ENCODE measurements at places on chromosomes 4 and X.

DNA sequence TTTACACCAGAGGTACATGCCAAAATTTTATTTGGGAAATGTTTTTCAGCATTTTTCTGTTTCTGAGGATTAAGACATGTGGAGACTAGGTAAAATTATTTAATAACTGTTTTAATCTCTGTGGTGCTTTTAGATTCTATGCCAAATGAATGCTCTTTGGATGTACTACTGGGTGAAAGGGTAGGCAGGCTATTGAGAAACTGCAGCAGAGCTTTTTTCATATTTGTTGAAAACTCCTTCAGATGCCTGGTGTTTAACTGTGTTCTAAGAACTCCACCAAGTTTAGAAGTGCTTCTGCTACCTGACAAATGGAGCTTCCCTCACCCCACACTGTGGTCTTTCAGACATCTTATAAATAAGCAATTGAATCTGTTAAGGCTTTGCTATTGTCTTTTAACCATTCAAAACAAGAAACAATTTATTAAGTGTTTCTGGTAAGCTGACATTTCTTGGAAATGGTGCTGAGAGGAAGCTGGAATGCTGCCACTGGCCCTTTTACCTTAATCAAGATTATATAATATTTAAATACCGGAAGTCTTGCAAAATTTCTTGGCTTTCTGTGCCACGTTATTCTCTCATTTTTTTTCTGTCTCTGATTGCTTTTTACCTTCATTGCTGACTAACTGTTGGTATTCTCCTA, 51.2 kb upstream of the CYSLTR1 start:
- no peak for DNase-seq

DNA sequence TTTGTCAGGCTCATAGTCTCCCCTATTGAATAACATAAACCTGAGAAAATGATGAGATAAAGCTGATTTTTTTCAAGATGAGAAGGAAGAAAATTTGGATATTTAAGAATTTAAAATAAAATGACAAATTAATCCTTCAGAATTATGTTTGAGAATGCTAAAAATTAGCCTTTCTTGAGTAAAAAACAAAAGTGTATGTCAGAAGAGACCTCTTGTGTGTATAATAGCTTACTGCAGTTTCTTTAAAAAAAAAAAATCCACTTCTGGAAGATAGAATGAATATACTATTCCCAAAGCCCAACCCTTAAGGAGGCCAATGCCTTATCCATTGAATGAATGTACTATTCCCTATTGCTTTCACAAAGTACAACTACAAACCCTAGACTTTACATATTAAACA, 281.8 kb downstream of the RAPGEF2 start:
- no peak for DNase-seq

GRCh38 chrX:49163555-49164419, 1.2 kb downstream of the MAGIX start:
- peak; percentile 56 for DNase-seq

DNA sequence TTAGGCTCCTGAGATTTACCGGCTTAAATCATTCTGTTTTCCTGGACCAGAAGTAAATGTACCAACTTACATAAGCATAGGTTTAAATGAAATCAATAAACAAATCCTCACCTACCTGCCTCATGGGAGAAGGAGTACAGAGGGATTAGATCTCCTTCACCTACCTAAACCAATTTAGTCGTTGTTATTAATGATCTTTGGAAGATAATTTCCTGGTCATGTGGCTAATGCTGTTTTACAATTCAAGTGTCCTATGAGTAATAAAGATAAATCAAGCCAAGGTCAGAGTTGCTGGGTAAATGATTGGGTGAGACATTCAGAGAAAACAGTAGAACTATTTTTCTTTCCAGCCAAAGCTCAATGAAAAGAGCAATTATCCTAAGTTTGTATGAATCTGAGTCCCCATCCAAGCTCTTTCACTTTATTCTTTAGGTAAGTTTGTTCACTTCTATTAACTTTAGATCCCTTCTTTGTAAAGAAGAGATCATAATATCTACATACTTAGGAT, 423.0 kb upstream of the FAM241A start:
- DNase-seq: no peak

GRCh38 chr4:25666031-25666630, 10.5 kb downstream of the SLC34A2 start:
- DNase-seq: no peak

GRCh38 chrX:134688031-134688823, 30.0 kb upstream of the PLAC1 start:
- DNase-seq: no peak

DNA sequence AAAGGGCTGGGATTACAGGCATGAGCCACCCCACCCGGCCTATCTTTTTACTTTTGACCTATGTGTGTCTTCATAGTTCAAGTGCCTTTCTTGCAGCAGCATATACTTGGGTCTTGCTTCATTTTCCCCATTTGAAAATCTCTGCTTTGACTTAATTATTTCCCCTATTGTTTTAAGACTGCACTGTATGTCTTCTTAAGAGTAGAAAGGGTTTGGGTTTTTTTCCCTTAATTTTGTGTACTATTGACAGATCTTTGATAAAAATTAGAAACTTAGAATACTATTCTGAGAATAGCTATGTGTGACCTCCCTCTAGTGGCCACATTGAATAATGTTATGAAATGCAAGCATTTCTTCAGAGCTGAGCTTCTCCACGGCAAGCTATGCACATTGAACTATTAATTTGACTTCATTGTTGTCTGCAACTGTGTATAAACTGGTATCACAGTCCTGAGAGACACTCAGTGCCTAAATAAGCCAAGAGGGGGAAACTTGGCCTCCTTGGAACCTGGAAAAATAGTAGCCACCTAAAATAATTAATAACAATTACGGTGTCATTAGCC, 8.7 kb upstream of the SLC25A4 start:
- no peak for DNase-seq

DNA sequence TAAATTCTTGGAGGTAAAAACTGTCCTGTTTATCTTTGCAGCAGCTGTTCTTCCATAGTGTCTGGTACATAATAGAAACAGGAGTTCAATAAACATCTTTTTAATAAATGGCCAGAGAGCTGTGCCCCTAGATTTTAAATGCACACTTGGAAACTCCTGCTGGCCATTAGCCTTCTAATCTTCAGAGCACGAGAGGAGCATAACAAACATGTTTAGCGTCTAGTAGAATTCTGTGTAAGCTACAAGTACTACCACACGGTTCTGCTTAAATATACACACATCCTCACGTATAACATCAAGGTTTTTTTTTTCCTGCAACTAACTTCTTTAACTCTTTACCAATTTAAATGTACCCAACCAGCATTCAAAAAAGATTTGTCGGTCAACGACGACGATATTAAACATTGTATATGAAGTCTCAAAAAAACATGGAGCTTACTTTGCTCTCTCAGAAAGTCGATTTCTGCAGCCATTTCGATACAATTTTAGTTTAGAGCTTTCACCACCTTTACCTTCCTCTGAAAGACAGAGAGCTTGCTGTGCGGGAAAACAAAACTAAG, 628 bp downstream of the SCLT1 start:
- DNase-seq: no peak

DNA sequence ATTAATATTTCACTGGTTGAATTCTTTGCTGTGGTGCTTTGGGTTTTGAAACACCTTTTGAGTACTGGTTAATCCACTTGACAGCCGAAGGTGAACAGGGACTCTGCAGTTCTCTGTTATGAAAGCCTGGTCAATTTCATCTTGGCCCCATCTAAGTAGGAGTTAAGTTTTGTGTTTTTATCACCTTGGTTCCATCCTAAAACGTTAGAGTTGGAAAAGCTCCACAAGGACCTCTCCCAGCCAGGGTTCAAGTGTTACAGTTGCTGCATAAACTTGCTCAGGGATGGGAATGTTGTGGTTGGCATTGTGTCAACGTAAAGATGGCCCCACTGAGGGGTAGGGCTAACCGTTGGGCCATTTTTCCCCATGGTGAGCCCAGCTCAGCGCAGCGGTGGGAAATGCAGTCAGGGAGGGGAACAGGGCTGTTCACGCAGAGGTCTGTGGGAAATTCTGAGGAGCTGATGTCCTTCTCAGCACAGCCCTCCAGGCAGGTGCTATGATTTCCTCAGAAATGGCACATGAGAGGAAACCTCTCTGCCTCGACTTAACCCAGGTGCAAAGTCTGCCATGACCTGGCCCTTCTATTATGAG, 188.7 kb downstream of the STIM2 start:
- no peak for DNase-seq

- DNase-seq: no peak
Measured at GRCh38 chrX:40005292-40006011, 92.3 kb downstream of the BCOR start.

DNA sequence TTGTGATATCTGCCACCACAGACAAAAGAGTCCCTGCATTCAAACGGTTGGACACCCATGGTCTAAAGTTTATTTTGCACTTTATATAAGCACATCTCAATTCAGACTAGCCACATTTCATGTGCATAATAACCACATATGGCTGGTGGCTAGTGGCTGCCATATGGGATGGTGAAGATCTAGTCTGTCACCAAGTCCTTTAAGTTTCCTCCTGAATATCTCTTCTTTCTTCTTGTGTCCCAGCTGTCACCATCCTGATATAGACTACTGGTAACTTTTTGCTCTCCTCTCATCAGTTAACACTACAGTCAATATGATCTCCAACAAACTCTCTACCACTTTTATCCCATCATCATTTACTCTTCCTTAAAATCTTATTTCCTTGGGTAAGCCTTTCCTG, 9.3 kb downstream of the HSPA4L start:
- DNase-seq: no peak

- DNase-seq: no peak
Measured at GRCh38 chr4:71553605-71554004, 214.8 kb downstream of the SLC4A4 start.

- DNase-seq: no peak
Measured at GRCh38 chr4:132332932-132333723, 816.0 kb upstream of the PCDH10 start.

- no peak for DNase-seq
Measured at GRCh38 chr4:2723751-2724150, 32.4 kb downstream of the TNIP2 start.

DNA sequence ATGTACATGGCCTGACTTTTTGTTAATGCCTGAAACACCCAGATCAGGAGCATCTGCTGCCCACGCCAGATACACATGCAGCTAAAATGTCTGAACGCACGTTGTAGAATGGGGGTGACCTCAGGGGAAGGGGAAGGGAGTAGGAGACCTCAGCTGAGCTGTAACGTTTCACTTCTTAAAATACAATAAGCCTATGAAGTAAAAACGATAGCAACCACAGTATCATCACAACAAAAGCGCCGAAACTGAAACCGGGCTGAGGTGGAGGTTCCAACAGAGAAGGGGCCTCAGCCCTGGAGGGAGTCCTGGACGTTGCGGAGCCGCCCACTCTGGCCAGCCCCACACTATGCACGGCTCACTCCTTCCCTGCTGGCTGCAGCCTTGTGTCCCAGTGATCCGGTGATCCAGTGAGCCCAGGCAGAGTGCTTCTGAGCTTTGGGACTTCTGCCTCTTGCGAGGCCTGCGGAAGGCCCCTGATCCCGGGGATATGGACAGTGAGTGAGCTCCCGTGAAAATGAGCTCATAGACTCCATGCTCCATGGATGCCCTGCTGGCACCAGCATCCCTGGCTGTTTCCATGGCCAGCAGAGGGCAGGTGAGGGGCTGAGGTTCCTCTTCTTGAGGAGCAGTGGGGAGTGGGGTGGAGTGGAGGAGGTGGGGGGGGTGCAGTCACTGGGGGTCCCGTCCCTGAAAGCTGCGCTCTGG, 52.0 kb downstream of the HMX1 start:
- no peak for DNase-seq

GRCh38 chr4:159607809-159608208, 504.9 kb downstream of the RAPGEF2 start:
- DNase-seq: no peak

DNA sequence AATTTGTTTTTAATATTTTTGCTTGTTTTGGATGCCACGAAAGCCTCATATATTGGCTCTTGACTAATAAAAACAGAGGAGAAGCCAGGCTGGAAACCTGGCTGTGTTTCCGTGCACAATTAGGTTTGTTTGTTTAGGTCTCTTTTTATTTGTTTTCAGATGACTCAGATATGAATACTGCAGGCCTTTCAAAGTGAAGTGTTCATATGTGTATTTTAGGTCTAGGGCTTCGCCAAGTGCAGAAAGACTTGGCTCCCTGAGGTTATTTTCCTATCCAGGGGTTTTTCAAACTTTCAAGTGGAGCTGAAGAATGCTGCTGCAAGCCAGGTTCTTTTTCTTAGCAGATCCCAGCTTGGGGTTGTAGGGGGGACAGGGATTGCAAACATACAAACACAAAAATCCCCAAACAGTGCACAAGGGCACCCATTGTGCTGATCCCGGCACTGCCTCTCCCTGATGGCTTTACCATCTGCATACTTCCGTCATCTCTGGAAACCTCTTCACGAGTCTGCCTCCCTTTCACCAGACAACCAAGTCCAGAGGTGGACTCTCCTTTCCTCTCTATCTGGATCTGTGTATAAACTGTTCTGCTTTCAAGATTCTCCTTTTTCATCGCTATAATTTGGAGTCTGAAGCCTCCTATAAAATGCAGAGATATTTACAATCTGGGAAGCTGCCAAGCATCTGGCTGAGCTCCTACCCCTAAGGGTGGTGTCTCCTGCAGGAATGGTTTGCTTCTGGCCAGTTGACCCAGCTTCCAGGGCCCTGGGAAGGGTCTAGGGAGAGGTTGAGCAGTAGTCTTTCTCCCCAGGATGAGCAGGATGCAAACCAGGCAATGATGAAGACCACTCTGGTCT, 108.6 kb downstream of the SMIM20 start:
- no peak for DNase-seq

DNA sequence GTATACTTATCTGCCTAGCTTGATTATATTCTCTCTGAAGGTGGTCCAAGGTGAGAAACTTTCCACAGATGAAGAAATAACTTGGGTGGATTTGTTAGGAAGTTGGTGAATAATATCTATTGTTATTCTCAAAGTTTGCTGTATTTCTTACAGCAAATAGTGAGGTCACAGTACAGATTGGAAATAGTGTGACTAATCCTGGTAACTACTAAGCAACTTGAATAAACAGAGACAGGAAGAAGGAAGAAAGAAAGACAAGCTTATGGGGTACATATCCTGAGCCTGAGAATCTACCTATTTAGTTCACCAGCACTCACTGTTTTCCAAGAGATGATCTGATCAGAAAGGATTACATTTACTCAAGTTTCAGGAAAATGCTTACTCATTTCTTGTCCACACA, 1416.1 kb downstream of the RPA4 start:
- no peak for DNase-seq

GRCh38 chr4:116118221-116118620, 967.2 kb downstream of the TRAM1L1 start:
- no peak for DNase-seq

- DNase-seq: no peak
Measured at GRCh38 chr4:7880683-7881082, 59.0 kb downstream of the AFAP1 start.

GRCh38 chr4:138500869-138501268, 258.7 kb upstream of the SLC7A11 start:
- no peak for DNase-seq

GRCh38 chr4:77076889-77077635, 1.3 kb upstream of the CCNI start:
- DNase-seq: no peak

- no peak for DNase-seq
Measured at GRCh38 chr4:71607109-71607508, 176.8 kb downstream of the GC start.

- no peak for DNase-seq
Measured at GRCh38 chrX:55056820-55057674, 17.8 kb upstream of the PAGE2B start.

- no peak for DNase-seq
Measured at GRCh38 chr4:173527103-173527891, 2.7 kb downstream of the HAND2 start.

Measured in activated CD8-positive, alpha-beta memory T cell treated with anti-CD3 and anti-CD28 coated beads for 4 hours (primary cell).